IgD-negative memory B cell (primary cell): ENCODE measurements at places on chromosomes 12 and 14. TPM values are rescaled to one million over a fixed set of nuclear protein-coding genes. Genes with fewer than 3 reads are reported as not detected.

The NDUFA12 gene
- polyA plus RNA-seq, result 173 TPM

The TAS2R9 gene
- not detected for polyA plus RNA-seq

The HHIPL1 gene
- polyA plus RNA-seq, result 0.24 TPM

The GMPR2 gene
- polyA plus RNA-seq, result 64.1 TPM

The CLEC4C gene
- 1.3 TPM for polyA plus RNA-seq
